Effector CD4-positive, alpha-beta T cell (primary cell): ENCODE measurements at places on chromosomes 11 and 22.

DNA sequence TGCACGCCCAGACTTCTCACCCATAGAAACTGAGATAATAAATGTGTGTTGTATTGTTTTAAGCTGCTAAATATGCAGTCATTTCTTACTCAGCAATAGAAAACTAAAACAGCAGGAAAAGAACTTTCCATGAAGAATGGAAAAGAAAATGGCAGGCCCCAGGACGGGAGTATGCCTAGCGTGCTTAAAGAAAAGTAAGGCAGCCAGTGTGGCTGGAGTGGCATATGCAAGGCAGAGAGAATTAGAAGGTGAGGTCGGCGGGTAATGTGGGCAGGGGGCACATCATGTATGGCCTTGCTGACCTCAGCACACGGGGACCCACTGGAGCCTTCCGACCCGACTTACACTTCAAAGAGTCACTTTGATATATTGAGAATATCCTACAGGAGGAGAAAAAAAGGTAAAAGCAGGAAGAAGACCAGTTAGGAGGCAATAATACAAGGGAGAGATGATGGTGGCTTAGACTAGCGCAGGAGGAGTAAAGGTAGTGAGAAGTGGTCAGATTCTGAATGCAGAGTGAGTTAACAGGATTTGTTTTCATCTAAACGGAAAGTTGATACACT is 20.5 kb downstream of the TBRG1 start:
- no peak for DNase-seq

GRCh38 chr22:29994943-29995342 is 85.3 kb upstream of the HORMAD2 start:
- no peak for DNase-seq

- no peak for DNase-seq
Observed at GRCh38 chr22:36569999-36570398, 41.0 kb upstream of the EIF3D start.

DNA sequence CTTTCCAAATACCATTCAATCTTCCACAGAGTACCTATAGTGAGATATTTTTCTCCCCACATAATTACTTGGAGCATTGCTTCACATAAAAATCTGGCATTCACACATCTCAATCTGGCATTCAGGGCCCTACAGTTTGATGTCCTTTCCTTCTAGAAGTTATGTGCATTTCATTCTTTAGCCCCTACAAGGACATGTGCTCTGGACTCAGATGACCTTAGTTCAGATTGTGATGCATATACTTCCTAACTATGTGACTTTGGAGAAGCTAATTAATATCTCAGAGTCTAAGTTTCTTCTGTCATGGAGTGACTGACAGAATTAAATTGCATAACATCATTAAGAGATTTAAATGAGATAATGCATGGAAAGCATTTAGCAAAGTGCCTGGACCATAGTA is 25.9 kb upstream of the PRSS23 start:
- DNase-seq: no peak

DNA sequence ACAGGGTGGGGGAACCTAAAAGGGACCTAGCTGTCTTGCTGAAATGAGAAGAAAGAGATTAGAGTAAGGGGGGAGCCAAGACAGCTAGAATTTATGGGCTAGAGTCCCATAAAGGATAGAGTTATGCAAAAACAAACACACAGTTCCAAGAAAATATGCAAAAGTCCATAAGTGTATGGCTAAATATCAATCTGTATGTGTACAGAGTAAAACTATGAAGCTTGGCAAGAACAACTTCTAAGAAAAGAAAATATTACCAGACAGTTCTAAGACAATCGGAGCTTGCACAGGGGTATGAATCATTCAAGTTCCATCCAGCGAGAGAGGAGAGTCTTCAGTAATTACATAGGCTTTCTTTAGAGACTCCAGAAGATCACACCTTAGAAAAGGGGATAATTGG is 41.8 kb downstream of the GDPD4 start:
- no peak for DNase-seq

GRCh38 chr11:75276186-75276585 is 35.6 kb downstream of the TPBGL start:
- no peak for DNase-seq

GRCh38 chr22:46361826-46362202 is 26.3 kb downstream of the TRMU start:
- DNase-seq: no peak

DNA sequence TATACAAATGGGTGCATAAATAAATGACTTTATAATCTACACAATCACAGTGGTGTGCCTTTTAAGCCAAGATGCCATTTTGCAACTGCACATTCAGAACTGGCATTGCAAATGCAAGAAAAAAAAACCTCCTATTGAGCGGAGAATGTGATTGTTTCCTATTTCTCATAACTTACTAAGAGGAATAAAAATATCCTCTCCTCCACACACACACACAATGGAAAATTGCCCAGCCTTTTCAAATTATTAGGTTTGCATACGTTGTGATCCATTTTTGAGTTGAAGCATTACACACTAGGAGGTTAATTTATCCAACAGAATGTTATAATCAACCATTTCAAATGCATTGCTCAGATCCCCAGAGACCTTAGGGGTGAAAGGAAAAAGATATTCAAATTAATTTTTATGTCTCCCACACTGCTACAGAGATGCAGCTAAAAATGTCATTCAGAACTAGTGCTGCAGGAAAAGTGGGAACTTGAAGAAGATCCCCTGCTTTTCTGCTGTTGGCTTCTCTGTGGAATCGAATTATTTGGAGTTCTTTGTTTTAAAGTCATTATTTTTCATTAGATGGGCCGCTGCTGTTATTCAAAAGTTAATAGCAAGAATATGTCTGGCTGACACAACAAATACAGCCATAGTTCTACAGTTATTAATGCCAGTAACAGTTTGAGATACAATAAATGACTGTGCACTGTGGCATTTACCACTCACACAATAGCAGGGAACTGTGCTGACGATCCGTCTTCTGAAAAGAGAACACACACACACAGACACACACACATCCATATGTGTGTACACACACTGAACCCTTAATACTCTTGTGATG is 299.9 kb upstream of the ANO5 start:
- DNase-seq: no peak

DNA sequence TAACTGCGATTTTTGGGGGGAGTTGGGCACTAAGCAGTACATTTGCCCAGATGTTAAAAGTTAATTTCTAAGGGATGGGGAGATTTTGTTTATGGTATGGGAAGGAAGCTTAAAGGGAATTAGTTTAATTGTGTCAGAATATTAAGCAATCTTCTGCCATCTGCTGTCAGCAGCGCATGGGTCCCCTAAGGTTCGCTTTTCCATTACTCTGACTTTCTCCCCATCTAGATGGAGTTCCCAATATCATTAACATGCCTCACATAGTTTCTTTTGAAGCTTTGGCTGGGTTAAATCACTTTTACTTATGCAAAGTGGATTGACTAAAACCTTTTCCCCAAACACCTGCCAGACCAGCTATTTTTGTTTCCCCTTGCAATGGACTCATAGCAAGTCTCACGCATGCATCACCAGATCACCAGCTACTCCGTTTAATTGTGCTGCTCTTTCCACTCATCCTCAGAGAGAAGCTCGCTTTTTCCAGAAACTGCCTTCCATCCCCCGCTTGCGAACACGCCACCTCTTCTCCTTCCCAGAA is 172.7 kb downstream of the FAT3 start:
- no peak for DNase-seq

GRCh38 chr11:81421251-81421860 is 1312.3 kb downstream of the FAM181B start:
- DNase-seq: no peak

- DNase-seq: no peak
Observed at GRCh38 chr11:84270466-84270865, 984.3 kb upstream of the CCDC90B start.

- DNase-seq: no peak
Observed at GRCh38 chr22:37907036-37907954, 1.2 kb downstream of the MICALL1 start.

- no peak for DNase-seq
Observed at GRCh38 chr11:88152381-88152780, 22.9 kb downstream of the RAB38 start.

DNA sequence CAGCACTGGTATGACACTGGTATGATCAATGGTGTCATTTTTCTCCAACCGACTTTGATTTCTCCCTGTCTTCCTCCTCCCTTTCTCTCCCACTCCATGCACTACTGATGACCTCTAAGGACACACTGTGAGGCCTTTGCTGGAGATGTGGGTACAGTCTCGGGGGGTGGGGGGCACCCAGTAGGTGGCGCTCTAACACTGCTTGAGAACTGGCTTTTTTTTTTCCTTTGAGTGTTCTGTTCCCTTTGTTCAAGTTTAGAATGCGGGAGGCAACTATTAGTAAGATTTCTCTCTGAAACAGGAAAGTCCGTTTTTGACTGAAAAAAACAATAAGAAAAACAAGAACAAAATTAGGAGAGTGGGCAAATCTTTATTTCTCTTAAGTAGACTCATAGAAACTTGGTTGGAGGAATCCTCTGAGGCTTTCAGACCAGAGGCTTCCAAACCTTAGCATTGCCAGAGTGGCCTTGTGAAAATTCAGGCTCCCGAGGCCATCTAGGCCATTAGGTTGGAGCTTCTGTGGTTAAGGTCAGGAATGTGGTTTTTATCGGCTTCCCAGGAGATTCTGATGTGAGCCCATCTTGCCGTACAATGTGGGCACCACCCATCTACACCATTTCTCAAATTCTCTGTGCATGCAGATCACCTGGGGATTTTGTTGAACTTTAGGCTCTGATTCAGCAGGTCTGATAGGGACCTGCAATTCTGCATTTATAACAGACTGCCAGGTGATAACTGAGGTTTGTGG is 43.2 kb downstream of the PANX1 start:
- DNase-seq: no peak

- no peak for DNase-seq
Observed at GRCh38 chr11:47276923-47277322, 7.0 kb downstream of the MADD start.

- peak; percentile 40 for DNase-seq
Observed at GRCh38 chr22:37300551-37301017, 18.3 kb downstream of the CYTH4 start.

DNA sequence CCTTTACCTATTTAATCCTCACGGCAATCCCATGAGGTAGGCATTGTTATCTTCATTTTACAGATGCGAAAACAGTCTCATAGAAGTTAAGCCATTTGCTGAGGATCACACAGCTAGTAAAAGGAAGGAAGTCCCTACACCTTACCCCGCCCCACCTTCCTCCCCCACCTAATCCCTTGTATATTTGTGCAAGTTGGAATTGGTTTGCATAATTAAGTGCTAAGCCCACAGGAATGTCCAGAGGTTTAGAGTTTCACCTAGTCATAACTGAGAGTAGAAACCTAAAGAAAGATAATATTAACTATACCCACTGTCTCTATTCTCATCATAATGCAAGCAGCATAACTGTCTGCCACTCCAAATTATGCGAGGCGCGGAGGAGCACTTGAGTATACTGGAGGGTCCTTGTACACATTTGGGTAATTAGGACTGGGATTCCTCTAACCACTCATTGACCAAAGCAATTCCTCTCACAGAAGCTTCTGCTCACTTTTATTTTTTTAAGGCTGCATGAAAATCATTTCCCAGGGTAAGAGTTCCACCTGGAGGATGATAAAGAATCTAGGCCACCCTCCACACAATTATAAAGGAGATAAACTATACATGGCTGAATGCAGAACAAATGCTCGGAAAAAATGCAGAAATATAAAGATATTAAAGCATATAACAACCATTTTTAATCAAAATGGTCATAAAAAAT is 199.9 kb downstream of the FAM181B start:
- DNase-seq: no peak

- DNase-seq: no peak
Observed at GRCh38 chr22:23548501-23549197, 31.4 kb downstream of the IGLL1 start.

DNA sequence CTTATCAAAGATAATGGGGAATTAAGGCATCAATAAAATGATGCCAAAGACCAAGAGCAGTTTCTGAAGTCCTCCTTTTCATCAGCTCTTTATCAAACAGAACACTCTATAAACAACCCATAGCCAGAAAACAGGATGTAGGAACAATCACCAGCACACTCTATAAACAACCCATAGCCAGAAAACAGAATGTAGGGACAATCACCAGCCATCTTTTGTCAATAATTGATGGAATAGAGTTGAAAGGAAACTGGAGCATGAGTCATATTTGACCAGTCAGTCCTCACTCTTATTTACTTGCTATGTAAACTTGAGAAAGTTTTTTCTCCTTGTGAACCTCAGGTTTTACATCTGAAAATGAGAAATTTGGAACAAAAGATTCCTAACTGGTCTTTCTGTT is 10.0 kb downstream of the MS4A2 start:
- no peak for DNase-seq

DNA sequence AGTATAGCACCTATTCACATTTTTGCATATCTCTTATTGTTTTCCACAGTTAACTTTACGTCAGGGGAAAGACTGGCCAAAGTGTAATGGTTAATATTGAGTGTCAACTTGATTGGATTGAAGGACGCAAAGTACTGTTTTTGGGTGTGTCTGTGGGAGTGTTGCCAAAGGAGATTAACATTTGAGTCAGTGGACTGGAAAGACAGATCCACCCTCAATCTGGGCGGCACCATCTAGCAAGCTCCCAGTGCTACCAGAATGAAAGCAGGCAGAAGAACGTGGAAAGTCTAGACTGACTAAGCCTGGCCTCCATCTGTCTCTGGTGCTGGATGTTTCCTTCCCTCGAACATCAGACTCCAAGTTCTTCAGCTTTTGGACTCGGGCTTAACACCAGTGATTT is 1900.7 kb upstream of the RAG2 start:
- no peak for DNase-seq

DNA sequence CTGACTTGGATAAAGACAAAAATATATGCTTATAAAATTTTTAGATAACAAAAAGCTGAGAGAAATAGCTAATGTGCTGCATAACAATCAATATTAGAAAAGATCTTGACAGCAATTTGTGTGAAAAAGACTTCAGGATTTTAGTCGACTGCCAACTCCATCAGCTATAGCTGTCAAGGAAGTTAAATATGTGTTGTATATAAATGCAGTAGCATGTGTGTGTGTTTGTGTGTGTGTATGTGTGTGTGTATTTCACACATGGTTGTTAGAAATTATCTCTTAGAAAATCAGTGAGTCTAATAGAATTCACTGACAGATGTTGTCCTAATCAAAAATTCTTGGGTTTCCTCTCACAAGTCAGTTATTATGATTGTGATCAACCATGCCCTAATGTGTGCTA is 171.2 kb downstream of the CASP12 start:
- no peak for DNase-seq

DNA sequence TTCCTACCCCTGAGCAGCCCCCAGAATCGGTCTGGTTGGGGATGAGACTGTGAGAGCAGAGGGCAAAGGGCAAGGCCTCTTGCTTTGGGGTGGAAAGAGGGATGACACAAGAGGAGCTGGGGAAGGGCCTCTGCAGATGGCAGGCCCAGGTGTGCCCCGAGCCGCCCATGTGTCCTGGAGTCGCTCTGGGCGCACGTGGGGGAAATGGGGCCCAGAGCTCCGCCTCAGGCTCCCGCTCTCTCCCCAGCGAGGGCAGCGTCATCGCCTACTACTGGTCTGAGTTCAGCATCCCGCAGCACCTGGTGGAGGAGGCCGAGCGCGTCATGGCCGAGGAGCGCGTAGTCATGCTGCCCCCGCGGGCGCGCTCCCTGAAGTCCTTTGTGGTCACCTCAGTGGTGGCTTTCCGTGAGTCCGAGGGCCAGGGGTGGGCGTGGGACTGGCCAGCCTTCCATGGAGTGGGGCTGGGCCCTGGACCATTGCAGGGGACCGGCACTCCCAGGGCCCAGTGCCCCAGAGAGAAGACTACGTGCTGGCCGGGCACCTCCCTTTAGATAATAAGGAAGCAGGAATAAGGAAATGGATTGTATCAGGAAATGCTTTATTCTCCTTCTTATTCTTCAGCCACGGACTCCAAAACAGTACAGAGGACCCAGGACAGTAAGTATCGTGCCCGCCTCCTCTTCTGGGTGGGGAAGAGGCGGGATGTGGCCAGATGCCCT is 30.1 kb downstream of the ST14 start:
- DNase-seq: no peak
